ENCODE measurements at places on chromosomes 6 and 20.
A peak's percentile ranks its signal among the peaks of the same experiment; 100 is the strongest.

GRCh38 chr20:47358039-47358671 is 1.7 kb upstream of the ZMYND8 start:
- DNase-seq, result no peak

GRCh38 chr6:145630598-145630997 is 104.7 kb downstream of the EPM2A start:
- DNase-seq, result no peak

- DNase-seq, result peak; percentile 82
Observed at GRCh38 chr20:62929051-62929538, 2.8 kb upstream of the DIDO1 start.

DNA sequence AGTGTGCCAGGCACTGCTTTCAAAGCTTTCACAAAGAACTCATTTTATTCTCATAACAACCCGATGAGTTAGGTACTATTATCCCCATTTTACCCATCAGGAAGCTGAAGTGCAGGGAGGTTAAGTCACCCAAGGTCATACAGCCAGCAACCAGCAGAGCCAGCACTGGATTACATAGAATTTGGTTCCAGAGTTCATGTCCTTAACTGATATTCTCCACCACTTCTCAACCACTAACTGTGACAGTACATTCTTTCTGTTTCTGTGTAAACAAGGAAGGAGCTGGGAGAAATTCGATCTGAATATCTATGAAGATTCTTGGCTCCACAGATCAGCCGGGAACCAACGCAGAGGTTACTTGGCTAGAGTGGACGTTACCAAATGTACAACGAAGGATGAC is 98.0 kb downstream of the KIF16B start:
- no peak for DNase-seq

DNA sequence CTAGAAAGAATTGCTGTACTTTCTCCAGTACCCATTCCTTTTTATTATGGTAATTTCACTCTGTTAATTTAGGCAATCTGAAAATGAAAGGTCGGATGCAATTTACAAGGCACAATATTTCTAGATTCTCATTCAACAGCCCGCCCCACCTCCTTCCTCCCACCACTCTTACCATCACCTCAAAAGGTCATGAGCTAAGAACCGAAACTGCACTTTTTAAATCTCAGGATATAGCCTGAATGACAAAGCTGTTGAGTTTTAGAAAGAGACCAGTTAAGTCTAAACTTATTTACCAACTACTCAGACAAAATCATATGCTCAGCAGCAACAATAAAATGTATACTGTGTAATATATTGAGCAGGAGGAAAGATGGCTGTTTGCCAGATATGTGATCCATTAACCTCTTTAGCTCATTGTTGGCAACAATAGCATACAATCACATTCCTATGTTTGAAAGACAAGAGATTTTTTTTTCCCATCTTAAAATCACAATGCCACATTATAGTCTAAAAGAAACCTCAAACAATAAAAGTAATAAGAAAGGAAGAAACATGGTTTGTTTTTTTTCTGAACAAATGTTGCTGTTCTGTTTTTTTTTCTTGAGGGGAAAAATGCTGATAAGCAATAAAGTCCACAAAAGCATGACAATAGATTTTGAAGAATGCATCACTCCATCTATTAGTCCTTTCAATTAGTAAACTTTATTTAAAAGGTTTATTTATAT is 1.6 kb upstream of the HS3ST5 start:
- no peak for DNase-seq

DNA sequence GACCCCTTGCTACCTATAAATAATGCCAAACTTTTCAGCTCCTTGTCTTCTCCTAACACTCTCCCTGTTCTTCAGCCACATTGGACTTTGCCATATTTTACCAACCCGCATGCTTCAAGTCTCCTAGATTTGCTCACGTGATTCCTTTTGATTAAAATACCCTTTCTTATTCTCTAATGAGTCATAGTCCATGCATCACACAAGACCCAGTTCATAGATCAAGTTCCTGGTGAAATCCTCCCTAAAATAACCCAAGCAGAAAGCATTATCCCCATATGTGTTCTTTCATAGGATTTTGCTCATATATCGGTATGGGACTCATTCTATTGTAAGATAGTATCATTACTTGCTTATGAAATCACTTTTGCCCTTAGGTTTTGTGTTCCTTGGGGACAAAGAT is 108.9 kb upstream of the STXBP5 start:
- DNase-seq, result no peak

GRCh38 chr20:20971810-20972209 is 134.3 kb downstream of the LINC00237 start:
- DNase-seq, result no peak

DNA sequence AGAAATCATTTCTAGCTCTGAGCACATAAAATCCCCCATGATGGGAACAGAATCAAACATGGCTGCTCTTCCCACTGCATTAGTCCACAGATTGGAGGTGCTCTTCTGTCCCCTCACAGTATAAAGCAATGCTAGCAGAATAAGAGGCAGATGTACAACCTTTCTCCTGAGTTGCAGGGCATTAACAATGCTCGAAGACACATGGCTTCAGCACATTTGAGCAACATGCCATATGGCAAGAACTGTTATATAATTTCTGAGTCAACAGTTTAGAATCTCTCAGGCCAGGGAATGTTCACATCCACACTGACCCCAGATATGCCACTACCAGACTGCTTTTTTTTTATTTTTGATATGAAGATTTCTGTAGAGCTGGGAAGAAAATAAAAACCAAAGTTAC is 119.6 kb downstream of the KIF13A start:
- no peak for DNase-seq

DNA sequence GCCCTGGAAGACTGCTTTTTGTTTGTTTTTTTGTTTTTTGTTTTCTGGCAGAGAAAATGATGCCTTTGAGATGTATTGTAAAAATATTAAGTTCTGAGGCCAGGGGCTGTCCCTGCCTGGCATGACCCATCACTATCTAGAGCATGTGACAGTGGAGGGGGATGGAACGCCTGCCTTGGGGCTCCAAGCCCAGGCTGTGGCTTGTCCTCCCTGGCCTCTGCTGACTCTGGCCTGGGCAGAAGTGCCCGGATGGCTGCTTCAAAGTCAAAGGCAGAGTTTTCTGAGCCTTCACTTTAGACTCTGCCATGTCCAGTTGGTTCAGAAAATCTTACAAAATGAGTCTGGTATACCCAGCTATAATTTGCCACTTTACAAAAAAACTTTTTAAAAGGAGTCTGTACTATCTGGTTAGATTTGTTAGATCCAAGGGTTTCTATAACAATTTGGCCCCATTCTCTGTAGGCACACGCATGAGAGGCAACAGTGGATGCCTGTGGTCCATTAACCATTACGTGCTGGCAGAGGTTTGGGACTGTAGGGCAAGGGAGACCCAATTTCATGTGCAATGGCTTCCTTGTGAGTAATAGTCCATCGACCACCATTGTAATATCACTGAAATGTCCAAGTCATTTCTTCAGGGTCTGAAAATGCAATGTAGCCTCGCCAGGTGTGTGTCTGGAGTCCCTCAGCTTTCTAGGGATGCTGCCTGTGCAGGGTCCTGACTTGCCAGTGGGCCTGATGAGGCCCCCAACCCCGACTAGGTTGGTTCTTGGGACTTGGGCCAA is 8.3 kb downstream of the PPP1R3G start:
- no peak for DNase-seq

DNA sequence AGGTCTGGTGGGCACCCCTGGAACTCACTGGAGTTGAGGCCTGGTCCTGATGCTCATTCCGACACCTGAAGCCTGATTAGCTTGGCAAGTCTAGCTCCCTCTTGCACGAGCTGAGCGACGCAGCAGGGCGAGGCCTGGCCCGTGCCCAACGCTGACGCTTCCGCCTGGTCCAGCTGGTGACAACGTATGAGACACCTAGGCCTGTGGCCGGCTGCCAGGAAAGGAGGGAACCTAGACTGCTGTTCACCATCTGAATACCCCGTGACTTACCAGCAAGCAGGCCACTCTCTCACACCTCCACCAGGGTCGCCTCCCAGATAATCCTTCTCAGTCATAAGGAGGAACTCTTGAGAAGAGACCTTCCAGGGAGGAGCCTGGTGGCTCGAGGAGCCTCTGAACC is 24.5 kb downstream of the YTHDF1 start:
- DNase-seq, result no peak

GRCh38 chr6:106060167-106060566 is 26.0 kb upstream of the PRDM1 start:
- no peak for DNase-seq

DNA sequence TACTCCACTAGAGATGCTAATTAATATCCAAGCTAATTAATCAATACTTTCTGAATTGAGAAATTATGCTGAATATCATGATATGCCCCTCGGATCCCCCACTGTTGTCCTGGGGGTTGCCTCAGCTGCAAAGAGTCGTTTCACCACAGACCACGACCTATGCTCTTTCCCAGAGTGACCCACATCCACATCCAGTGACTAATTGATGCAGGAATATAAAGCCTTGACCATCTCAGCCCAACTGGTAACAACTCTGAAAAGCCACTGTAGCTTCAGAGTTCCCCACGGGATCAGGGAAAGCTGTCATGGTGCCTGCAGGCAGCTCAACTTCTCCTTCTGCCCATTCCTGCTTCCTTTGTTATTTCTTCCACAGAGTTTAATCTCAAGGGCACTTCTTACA is 116.9 kb downstream of the RWDD2A start:
- no peak for DNase-seq

- no peak for DNase-seq
Observed at GRCh38 chr6:121549736-121550135, 114.3 kb downstream of the GJA1 start.

DNA sequence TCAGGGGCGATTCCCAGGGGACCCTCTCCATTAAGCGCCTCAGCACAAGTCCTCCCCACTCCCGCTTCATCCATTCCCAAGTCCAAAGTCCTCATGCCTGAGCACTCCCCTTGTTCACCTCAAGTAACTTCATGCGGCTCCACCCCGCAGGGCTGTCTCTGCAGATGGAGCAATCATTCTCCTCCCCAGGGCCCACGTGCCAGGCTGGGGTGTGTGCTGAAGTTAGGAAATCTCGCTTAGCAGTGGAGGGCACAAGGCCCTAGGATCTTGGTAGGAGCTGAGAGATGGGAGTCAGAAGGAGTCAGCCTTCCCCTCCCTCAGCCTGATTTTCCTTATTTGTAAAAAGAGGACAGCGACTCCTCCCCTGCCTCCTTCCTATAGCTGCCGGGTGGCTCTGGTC is 3.5 kb downstream of the TGM3 start:
- DNase-seq, result no peak

DNA sequence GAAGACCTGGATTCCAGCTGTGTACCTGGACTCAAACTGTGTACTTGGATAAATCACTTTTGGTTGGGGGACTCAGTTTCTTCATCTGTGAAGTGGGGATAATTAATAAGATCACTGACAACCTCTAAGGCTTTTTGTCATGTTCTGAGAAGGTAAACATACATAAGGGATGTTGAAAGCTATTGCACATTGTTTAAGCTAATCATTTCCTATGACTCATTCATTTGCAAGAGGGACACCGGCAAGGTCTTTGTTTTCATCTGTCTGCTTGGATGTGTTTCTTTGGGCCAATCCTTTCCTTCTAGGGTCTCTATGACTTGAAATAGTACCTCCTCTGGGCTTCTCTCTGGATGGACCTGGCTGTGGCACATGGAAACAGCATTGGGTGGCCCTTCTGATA is 6.8 kb downstream of the PROKR2 start:
- no peak for DNase-seq

DNA sequence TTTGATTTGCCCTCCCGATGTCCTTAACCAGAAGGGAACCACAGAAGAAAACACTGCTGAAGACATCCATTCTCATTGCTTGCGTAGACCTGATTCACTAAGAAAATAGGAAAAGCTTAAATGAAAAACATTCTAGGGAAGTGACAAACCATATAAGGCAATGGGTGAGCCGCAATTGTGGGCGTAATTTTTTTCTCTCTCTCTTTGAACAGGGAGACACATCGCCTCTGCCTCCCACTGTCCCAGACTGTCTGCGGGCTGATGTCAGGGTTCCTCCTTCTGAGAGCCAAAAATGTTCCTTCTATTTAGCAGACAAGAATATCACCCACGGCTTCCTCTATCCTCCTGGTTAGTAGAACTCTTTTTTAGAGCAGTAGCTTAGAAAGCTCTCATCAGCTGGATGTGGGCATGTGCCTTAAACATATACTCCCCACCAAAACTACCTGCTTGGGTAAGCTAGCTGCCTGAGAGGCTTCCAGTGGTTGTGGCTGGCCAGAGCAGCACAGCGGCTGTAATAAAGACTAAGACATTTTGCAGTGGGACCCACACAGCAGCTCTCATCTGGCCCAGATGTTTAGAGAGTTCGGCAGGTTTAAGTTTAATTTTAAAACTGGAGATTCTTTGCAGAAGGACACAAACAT is 22.7 kb upstream of the CTAGE9 start:
- no peak for DNase-seq

GRCh38 chr6:56096541-56096940 is 150.8 kb downstream of the COL21A1 start:
- no peak for DNase-seq

DNA sequence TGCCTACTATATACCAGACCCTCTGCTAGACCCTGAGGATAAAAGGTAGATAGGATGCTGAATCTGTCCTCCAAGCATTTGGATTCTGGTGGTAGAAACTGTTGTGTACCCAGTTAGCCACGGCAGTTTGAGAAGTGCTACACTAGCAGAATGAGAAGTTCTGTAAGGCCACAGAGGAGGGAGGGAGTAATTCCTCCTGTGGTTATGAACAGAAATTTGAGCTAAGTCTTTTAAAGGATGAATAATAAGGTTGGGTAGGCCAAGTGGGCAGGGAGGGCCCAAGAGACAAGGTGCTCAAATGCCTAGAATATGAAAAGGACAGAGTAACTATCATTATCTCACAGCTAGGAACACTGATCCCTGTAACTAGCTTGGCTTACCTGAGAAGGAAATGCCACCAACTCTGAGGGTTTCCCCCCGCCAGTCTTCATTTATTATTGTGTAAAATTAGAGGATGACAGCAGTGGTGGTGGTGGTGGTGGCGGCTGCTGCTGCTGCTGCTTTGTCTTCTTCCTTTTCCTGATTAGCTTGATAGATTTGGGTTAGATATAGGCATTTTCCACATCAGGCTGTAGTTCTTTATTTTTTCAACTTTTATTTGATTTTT is 243.3 kb downstream of the PRL start:
- DNase-seq, result no peak

DNA sequence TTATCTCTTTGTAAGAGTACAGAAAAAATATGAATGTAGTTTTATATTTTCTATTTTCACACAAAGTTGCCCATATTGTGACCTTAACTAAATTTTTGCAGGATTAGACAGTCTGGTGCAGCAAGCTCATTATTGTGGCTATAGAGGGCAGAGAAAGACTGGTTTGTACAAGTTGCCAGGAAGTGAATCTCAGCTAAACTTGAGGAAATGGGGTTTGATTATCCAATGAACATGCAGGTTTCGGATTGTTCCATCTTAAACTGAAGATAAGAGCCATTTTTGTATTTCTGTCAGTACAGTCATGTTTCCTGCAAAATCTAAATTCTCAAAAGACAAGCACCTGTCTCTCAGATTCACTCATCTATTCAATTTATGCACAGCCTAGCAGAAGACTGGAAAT is 390.9 kb downstream of the MMUT start:
- DNase-seq, result no peak

GRCh38 chr6:36769183-36769675 is 70.0 kb downstream of the CPNE5 start:
- DNase-seq, result no peak

Data from activated CD8-positive, alpha-beta memory T cell treated with anti-CD3 and anti-CD28 coated beads for 24 hours (primary cell).